ENCODE measurements at places on chromosomes 1 and 21. TPM values are rescaled to one million over a fixed set of nuclear protein-coding genes. Genes with fewer than 3 reads are reported as not detected.

CYP4A11 gene
- total RNA-seq = not detected

RAB7B gene
- total RNA-seq = 3.1 TPM

MAP3K21 gene
- 0.19 TPM for total RNA-seq

KRTAP20-2 gene
- not detected for total RNA-seq

UBIAD1 gene
- 5.4 TPM for total RNA-seq

MCOLN2 gene
- 2.8 TPM for total RNA-seq

FMO3 gene
- total RNA-seq = 12.1 TPM

TRABD2B gene
- total RNA-seq = 0.28 TPM
